Stimulated activated CD4-positive, alpha-beta T cell treated with anti-CD3 and anti-CD28 coated beads, Interleukin-15, amount 100 ng/mL, for 1 hour (primary cell): ENCODE measurements at places on chromosomes 11 and 22.

DNA sequence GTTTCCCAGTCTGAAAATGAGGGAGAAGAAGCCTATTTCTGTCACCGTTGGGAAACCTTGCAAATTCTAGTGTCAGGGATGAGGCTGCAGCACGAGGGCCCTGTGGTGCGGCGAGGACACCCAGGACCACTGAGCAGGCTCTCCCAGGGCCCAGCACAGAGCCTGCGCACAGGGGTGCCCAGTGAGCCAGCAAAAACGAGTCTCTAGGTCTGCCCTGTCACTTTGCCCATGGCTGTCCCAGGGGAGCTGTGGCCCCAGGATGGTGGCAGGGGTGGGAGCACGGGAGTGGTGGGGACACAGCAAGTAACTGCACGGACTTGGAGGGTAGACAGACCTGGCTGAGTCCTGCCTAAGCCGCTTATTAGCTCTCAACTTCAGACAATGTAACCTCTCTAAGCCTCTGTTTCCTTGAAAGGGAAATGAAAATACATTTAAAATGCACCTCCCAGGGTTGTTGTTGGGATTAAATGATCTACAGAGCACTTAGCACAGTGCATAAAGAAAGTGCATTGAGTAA, 44.2 kb downstream of the DSCAML1 start:
- DNase-seq, result no peak

DNA sequence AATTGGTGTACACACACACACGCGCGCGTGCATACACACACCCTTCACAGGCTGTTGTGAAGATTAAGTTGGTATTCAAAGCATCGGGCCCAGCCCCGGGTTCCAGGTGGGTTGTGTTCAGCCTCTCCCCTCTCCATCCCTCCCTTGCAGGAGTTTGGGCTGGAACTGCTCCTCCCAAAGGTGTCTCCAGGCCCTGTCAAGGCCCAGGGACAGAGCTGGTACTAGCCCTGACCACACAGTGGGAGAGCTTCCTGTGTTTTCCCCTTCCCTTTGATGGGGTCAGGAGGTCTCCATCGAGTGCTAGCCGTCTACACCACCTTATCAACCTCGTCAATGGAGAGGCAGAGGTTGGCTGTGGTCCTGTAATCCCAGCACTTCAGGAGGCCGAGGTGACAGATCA, 36.5 kb upstream of the CSNK1E start:
- DNase-seq, result no peak

DNA sequence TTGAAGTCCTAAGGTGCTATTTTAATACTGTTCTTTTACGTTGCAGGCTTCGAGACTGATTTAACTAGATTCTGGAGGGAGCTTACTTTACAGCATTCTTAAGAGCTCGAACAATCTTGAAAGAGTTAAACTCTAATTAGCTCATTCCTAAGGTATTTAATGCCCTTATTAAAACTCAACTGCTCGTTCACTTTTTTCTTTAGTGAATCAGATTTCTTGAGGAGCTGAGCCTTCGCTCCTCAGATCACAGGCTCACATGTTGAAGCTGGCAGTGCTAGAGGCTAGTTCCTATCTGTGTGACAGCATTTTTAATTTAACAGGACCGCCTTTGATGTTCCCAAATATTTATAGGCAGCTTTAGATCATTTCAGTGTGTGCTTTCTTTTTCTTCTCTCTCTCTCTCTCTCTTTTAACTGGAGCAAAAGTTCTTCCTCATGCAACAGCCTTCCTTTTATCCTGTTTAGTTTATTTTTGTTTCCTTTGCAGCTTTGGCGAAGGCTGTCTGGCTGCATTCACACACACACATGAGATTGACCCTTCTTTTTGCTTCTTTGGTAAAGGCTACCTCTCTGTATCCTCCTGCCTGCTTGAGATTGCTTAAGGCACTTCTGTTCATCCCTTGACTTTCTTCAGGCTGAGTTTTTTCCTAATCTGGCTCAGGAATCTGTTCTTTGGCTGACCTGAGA, 21.0 kb downstream of the ZNRF3 start:
- DNase-seq, result no peak

DNA sequence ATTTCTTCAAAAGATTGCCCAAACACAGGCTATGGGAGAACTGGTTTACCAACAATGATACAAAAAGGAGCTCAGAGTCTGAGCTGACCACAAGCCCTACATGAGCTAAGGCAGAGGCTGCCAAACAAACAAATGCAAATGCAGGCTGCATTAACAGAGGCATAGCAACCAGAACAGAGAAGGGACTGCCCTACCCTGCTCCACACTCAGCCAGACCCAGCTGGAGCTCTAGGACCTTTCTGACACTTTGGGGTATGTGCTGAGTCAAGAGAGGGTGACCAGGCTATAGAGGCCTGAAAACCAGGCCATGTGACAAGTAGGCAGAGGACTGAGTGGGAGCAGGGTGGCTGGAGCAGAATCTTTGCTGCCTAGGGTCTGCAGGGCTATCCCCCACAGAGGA, 17.8 kb upstream of the P2RY2 start:
- no peak for DNase-seq

DNA sequence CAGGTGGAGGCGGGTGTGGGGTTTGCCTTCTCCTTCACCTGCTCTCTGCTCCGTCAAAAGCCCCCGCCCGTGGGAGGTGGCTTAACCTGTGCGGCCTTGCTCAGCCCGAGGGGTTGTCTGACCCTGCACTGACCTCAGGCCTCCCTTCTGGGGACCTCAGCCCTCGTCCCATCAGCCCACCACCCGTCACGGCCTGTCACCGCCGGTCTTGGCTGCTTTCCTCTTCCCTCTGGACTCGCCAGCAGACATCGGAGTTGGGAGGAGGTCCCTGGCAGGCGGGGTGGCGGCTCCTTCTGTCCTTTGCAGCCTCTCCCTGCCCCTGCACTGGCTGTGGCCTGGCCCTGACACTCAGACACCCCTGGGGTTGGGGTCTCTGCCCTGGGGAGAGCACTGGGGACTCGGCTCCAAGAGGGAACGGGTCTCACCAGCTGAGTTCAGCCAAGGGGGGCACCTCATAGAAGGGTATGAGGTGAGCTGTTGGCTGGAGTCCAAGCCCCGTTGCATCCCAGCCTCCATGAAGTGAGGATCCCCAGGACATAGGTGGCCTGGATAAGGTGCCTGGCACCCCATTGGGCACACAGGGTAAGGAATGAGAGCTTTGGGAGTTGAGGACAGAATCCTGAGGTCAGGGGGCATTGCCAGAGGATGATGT, 999.6 kb downstream of the BRD1 start:
- DNase-seq, result no peak

GRCh38 chr11:65262776-65263175, 1.0 kb downstream of the POLA2 start:
- DNase-seq, result no peak

GRCh38 chr11:121968638-121969037, 147.4 kb downstream of the BLID start:
- DNase-seq, result no peak

DNA sequence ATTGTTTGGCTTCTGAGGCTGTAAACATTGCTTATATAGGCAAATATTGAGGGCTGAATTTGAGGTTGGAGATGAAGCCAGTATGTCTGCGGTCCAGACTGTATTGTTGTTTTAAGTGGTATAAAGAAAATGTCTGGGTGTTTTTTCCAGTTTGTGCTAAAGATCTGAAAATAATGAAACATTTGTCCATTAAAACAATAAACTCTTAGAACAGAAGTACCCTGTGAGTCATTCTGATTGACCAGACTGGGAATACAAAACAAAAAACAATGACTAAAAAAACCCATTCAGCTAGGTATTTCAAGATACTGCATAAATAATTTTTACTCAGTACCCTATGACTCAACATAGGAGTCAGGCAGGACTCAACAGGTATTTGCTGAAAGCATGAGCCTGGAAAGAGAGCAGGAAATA, 20.4 kb downstream of the ALKBH8 start:
- DNase-seq, result no peak

DNA sequence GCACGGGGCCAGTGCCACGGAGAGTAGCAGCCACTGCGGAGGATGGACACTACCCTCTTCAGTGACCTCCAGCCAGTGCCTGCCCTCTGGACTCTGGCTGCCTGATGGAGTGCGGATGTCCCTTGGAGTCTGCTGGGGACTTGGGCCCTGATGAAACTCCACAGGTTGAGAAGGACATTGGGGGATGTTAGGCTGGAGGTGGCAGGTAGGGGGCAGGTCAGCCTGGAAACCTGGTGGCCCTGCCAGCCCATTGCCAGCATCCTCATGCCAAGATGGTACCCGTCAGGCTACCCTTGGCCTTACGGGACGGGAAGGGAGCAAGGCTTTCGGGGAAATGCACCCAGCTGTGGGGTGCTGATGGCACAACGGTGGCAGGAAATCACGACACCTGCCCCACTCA, 4.0 kb downstream of the CABP7 start:
- DNase-seq, result no peak

DNA sequence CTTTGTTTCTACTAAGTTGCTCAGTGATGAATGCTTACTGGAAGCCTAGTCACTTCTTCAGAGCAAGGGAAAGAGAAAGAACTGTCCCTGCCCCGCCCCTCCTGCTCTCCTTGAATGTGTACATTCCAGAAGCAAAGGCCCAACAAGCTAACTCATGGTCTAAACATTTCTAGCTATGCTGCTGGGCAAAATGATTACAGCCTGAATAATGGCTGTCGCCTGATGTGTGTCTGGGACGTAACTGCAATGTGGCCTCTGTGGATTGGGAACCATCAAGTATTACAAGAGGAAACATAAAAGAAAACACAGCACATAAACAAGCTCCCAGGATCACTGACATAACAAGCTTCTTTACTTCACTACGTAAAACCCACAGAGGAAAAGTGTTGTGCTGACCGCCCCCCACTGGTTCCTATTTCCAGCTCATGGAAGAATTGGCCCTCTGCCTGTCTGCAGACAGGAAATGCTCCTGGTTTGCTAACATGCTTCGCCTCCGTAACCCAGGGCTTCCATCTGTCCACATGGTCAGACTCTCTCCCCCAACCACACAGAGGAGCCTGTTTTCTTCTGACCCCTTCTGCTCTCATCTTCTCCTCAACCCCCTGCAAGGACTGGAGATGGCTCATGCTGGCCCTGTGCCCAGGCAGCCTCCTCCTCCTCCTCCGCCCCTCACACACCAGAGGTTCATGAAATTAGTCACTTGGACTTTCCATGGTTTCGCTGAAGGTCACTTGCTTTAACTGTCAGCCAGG, 187.2 kb downstream of the MAML2 start:
- DNase-seq, result peak; percentile 47

GRCh38 chr11:34154059-34154875, 48.8 kb downstream of the NAT10 start:
- DNase-seq, result no peak

- DNase-seq, result no peak
These were observed 211.8 kb downstream of the TENM4 start for GRCh38 chr11:79229047-79229446.

DNA sequence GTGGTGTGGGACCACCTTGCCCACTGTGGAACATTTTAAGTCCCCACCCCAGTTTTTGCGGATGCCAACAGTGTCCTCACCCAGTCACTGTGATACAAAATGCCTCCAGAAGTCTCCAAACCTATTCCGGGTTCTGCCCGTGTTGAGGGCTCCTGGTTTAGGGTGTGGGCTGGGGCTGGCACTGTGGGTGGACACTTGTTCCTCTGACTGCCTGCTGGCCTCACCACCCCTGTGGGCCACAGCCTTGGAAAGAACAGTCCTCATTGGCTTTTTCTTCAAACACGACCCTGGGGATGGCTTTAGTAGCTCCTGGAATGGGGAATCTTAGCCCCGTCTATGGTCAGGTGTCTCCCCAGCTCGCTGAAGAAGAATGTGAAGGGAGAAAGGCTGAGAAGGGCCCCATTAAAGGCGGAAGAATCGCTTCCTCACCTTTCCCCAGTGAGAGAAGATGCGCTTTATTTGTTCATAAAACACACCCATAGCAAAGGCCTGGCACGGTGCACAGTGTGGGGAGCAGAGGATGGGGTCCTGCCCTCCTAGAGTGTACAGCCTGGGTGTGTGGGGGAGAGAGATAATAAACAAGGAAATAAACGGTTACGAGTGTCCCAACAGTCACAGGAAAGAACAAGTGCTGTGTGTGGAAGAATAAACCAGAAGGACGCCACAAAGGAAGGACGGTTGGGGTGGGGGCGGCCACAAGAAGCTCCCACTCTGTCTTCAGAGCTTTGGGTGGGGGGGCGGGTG, 91.6 kb upstream of the SLC22A12 start:
- no peak for DNase-seq

GRCh38 chr11:79052544-79052943, 388.3 kb downstream of the TENM4 start:
- DNase-seq, result no peak

GRCh38 chr22:27880778-27881394, 38.2 kb downstream of the PITPNB start:
- DNase-seq, result no peak

DNA sequence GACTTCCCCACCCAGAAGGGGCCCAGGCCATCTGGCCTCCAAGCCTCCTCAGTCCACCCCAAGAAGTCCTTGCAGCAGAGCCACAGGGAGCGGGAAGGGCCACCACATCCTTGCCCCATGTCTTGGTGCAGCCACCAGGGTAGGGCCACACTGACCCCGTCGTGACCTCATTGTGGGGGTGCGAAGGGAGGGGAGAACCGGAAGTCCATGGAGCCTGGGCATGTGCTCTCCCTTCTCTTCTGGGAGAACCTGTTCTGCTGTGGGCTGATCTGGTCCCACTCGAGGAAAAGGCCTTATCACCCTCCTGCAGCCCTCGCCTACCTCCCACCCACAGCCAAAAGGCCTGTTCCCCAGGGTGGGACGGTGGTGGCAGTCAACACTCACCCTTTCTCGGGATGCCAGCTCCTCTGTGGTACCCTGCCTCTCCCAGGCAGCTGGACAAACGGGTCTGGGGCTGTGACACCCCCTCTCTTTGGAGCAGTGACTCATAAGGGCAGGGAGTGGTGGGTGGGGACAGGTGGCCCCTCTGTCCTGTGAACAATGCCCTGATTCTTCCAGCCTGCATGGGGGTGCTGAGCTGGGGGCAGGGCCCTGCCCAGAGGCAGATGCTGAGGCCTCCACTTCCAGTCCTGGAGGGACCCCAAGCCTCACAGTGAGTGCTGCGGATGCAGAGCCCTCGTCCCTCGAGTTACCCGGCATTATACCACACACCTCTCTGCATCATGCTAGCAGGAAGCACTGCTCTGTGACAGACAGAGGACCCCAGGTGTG, 14.6 kb upstream of the CTSD start:
- no peak for DNase-seq
